ENCODE measurements at places on chromosomes 11 and 22.

GRCh38 chr11:119416606-119417580, 6.1 kb downstream of the THY1 start:
- peak; percentile 33 for DNase-seq

GRCh38 chr11:76797341-76798201, 14.4 kb downstream of the TSKU start:
- no peak for DNase-seq

- no peak for DNase-seq
Observed at GRCh38 chr11:44998051-44998450, 47.4 kb upstream of the TP53I11 start.

DNA sequence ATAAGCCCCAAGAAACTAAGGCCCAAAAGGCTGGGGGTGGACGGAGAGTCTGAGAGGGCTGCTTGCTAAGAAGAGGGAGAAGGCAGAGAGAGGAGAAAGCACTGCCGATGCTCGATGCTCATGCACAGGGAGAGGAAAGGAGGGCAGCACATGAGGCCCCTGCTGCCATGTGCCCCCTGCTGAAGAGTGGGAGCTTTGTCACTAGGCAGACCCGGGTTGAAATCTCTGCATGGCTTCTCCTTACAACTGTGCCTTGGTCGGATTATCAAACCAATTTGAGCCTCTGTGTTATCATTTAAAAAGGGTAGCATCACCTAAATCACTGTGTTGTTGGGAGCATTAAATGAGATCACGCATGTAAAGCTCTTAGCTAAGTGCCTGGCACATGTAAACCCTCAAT, 330.5 kb downstream of the NXPE2 start:
- no peak for DNase-seq

DNA sequence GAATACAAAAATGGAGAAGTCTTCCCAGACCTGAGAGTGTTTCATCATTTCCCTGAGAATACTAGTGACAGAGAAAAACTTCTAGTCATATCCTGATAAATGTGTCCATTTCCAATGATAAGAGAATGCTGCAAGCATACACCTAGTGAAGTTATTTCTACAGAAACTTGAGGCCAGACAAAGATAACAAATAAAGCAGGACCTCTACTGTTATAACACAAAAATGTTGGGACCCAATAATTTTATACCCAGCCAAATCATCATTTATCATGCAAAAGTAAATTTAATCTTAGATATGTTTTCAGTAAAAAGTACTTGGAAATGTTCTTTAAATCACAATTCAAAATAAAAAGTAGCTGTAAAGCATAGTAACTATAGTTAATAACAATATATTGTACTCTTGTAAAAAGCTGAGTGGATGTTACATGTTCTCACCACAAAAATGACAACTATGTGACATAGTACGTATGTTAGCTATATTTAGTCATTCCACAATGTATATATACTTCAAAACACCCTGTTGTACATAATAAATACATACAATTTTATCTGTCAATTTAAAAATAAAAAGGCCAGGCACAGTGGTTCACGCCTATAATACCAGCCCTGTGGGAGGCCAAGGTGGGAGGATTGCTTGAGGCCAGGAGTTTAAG, 12.6 kb downstream of the RRAS2 start:
- no peak for DNase-seq

DNA sequence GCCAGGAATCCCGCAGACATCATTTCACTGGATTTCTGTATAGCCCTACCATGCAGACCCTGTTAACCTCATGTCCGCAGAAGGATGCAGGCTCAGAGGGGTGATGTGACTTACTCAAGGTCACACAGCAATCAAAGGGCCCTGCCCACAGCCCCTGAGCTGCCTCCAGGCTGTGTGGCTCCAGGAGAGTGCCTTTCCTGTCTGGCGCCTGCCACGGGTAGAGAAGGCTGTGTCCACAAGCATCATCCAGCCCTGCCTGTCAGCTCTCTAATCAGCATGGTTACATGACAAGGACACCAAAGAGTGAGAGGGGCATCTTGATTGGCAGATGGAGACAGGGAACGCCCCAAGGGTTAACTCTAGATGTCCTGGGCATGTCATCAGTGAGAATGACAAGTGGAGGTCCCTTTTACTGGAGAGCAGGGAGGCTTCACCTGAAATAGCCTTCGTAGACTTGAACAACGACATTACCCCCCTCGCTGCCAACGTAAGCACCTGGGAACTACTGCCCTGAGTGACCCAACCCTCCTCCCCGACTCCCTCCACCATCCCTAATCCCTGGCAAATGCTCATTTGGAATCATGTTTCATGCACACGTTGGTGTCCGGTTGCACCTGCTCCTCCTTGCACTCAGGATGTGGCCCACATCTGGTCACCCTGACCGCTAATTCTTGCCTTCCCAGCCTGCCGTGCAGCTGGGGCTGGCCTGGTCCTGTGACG, 6.9 kb downstream of the FGF19 start:
- DNase-seq, result no peak

GRCh38 chr11:61916737-61917333, 531 bp downstream of the RAB3IL1 start:
- DNase-seq, result no peak

DNA sequence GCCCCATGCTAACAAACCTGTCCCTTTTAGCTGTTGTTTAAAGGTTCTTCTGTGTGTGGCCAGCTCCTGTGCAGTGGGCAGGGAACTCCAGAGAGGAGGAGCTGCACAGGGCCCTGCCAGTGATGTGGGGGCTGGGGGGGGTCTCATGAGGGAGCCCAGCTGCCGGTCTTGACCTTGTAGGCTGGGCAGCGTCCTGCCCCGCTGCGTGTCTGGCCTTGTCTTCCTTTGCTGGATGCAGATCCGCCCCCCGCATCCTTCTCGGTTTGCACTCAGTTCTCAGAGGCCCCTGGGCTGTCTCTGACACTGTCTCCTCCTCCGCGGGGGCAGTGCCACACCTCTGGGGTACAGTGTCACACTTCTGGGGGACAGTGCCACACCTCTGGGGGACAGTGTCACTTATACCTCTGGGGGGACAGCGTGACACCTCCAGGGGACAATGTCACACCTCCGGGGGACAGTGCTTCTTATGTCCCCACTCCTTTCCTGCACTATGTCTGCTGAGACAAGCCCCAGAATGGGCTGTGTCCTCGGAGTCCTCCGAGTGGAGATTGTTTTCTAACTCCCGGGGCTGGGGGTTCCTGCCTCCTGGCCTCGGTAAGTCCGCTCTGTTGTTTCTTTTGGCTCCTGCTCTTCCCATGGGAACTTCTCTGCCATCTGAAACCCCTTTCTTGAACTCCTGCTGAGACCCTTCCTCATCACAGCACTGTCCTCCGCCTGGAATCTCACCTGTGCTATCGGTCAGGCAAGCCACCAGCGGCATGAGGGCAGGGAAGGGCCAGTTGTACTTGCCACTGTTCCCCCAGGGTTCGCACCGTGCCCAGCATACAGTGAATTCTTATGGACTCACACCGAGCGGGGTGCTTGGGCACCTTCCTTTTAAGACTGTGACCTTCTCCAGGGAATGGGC, 788.3 kb downstream of the TBC1D22A start:
- DNase-seq, result no peak

GRCh38 chr11:133982876-133983275, 26.1 kb upstream of the IGSF9B start:
- no peak for DNase-seq

GRCh38 chr11:29963796-29964195, 53.0 kb downstream of the KCNA4 start:
- DNase-seq, result no peak

DNA sequence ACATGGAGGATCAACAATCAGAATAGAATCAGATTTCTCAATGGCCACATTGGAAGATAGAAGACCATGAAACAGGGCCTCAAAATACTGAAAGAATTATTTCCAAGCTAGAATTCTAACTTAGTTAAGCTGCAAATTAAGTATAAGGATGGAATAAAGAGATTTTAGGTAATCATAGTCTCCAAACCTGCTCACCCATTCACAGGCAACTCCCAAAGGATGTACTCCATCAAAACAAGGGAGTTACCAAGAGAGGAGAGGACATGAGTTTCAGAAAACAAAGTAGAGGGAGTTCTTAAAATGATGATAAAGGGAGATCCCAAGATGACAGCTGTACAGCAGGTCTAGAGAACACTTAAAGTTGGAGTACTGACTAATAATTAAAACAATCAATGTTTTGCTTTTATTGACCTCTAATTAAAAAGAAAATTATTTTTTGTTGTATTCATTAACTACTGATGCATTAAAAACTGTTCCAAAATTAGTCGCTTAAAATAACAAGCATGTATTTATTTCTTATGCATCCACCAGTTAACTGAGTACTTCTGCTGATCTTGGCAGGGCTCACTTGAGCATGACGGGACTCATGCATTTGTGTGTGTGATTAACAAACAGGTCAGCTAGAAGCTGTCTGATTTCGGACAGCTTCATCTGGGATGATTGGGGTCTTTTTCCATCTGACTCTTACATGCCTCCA, 95.6 kb downstream of the CD44 start:
- DNase-seq, result no peak

DNA sequence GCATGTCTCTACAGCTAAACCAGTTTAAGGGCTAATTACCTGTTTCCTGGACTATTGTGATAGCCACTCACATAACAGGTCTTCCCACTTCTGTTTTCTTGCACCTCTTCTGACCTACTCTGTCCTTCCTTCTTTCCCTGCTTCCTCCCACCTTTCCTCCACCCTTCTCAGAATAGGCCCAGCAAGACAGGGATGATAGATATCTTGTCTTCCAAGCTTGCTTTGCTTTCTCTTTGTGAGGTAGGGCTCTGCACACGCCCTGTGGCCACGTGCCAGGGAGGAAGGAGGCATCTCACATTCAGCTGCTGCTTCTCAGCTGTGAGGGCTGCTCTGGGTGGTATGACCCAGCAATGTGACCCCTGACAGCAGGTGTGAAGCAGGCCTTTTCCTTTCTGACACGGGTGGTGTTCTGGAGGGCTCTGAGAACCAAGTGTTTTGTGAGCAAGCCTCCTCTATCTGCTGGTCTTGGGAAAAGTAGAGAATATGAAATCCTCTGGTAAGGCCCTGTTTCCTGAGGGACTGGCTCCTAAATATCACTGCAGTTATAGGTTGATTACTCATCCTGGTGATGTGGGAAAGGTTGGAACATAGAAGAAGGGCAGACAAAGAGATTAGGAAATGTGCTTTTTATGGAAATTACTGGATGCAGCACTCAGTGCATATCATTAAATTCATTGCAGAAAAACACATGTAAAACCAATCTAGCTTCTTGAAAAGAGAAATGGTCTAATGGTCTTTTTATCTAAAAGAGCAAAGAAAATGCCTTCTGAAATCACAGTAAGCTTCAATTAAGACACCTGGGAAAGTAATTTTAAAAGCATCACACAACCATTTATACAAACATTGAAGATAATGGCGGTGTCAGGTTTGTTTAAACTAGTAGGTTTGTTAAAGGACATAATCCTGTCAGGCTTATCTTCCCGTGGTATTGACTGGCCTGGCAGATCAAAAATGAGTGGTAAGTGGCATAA, 8.5 kb downstream of the AMOTL1 start:
- no peak for DNase-seq

- no peak for DNase-seq
Observed at GRCh38 chr11:72534371-72535193, 100.3 kb upstream of the CLPB start.
